ENCODE measurements at places on chromosomes 12 and 14. TPM values are rescaled to one million over a fixed set of nuclear protein-coding genes. Genes with fewer than 3 reads are reported as not detected.

SMAGP gene
- total RNA-seq, result 0.73 TPM

RNF212B gene
- total RNA-seq, result not detected

TSPAN19 gene
- total RNA-seq, result not detected

DNA sequence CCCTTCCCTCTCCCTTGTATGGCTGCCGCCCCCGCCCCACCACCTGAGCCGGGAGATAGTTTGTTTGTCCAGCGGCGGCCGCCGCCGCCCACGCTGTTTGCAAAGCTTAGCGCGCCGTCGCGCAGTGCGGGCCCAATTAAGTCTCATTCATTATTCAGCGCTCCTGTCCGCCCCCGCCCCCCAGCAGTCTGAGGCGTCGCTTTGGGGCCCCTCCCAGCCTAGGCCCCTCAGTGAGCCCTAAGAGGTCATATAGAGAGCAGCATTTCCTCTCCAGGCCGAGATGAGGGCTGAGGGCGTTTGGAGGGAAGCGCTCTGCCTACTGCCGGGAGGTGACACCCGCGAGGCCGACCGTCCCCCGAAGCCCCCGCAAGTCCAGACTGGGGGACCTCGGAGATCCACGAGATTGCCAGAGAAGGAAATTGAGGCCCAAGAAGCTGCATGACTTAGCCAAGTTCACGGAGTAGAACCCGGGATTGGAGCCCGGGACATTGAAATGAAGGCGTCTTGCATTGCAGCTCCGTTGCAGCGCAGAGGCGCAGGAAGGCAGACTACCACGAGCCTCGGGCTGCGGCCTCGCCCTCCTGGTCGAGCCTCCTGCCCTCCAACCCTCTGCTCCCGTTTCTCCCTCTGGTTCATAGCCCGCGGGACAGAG is at the start of gene DNAJC22:
Gene DNAJC22 (plus strand): TSS at position 230 of the 652 bp plus-strand sequence. CDS start 1,985 bp downstream, outside the sequence.
- H3K4me1 ChIP-seq, result peaks cover 37% of the 10 kb centered on the region
- no peaks in the 10 kb centered on the region for H3K36me3 ChIP-seq
- H3K27ac ChIP-seq, result no peak within 1 kb of the TSS
- peaks cover 55% of the 10 kb centered on the region for H3K27me3 ChIP-seq

DNA sequence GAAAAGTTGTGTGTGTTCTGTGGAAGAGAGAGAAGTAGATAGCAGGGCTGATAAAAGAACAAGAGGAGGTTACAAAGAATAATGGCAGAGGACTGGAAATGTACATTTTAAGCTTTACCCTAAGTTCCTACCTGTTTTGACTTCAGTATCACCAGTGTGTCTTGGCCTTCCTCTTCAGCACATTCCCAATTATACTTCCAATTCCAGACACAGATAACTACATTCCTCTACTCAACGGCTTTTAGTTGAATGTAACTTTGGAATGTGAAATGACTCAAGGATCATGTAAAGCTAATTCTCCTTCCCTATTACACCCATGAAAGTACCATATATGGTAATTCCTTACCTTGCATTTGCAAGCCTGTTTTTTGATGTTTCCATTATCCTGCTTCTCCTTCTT is 5.0 kb downstream of the MGST1 start:
- no peak overlapping the region for H3K4me3 ChIP-seq
- no peaks in the 10 kb centered on the region for H3K36me3 ChIP-seq
- no peaks in the 10 kb centered on the region for H3K4me1 ChIP-seq
- DNase-seq, result no peak
- peaks cover 2% of the 10 kb centered on the region for H3K27me3 ChIP-seq
- H3K27ac ChIP-seq, result no peak overlapping the region

GRCh38 chr14:43792980-43793379 is 714.1 kb downstream of the FSCB start:
- H3K27me3 ChIP-seq, result no peaks in the 10 kb centered on the region
- H3K4me3 ChIP-seq, result no peak overlapping the region
- no peaks in the 10 kb centered on the region for H3K36me3 ChIP-seq
- no peak for DNase-seq
- no peak overlapping the region for H3K27ac ChIP-seq

DNA sequence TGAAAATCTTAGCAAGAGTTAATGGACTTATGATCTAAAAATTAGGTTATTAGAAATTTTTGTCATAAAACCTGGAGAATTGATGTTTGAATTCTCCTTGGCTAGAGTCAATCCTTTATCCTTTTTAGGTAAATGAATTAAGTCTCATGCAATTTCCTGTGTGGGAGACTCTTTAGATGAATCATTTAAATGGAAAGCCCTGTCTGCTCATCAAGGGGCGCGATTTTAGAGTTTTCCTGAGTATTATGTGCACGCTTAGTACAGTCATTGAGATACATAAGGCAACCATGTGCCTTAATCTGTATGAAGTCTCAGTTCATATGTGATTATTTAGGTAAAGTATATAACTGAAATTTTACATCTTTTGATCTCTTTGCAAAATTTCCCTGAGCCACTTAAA is 974.7 kb downstream of the NRXN3 start:
- DNase-seq, result no peak
- H3K4me1 ChIP-seq, result no peaks in the 10 kb centered on the region
- no peak overlapping the region for H3K27ac ChIP-seq

GRCh38 chr12:42284157-42284556 is 41.7 kb downstream of the ZCRB1 start:
- peaks cover 2% of the 10 kb centered on the region for H3K4me1 ChIP-seq
- peaks cover 4% of the 10 kb centered on the region for H3K27me3 ChIP-seq
- DNase-seq, result no peak
- no peaks in the 10 kb centered on the region for H3K36me3 ChIP-seq
- no peak overlapping the region for H3K27ac ChIP-seq
- no peak overlapping the region for H3K4me3 ChIP-seq

DNA sequence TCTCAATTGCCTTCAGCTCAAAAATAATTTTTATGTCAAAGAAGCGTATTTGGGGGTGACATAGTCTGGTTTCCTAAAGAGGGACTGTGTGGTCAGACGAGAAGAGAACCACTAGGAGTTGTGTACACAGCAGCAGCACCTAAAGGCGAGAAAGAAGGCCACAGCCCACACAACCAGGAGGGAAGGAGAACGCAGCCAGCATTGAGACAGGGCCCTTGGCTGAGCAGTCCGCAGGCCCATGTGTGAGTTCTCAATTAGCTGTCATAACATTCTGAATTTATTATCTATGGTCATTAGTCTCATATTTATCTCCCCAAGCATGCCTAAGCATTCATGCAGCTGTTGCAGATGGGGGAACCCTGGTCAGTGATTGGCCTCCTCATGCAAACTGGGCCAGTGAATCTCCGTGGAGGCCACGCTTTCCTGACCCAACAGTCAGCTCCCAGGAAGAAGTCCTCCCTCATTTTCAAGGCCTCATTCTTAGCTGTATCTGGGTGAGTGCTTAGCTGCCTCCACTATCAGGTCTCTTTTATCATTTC is 81.2 kb upstream of the ATF7IP start:
- H3K27ac ChIP-seq, result no peak overlapping the region
- DNase-seq, result no peak
- no peaks in the 10 kb centered on the region for H3K27me3 ChIP-seq
- H3K36me3 ChIP-seq, result peaks cover 4% of the 10 kb centered on the region
- H3K4me3 ChIP-seq, result no peak overlapping the region

DNA sequence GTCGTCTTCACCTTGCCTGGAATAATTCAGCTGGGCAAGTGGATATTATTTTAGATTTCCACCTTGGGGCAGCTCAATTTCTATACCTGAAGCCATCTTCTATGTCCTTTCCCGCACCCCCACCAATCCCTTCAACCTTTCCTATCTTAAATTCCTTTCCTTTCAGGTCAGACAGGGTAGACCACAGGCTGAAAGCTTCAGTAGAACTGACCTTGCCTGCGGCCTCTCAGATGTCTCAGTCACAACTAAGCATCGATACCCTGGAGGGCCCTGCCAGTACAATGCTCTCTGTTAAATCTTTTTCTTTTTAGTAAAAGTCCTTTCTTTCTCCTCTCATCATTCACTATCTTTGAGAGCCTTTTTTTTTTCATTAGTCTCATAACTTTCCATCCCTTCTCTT is 38.9 kb downstream of the SLC2A14 start:
- no peaks in the 10 kb centered on the region for H3K36me3 ChIP-seq
- DNase-seq, result no peak
- no peak overlapping the region for H3K4me3 ChIP-seq
- no peaks in the 10 kb centered on the region for H3K27me3 ChIP-seq
- no peak overlapping the region for H3K27ac ChIP-seq

DNA sequence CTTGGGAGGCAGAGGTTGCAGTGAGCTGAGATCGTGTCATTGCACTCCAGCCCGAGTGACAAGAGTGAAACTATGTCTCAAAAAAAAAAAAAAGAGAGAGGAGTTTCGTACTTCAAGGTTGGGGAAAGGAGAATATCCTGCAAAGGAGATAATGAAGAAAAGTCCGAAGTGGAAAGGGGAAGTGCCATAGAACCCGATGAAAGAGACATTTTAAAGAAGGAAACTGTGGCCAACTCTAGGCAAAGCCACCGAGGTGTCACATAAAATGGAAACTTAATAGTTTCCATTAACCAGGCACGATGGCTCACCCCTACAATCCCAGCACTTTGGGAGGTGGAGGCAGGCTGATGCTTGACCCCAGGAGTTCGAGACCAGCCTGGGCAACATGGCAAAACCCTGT is 15.0 kb upstream of the LTBP2 start:
- no peak overlapping the region for H3K27ac ChIP-seq
- no peak overlapping the region for H3K4me3 ChIP-seq
- DNase-seq, result no peak
- no peaks in the 10 kb centered on the region for H3K36me3 ChIP-seq
- H3K4me1 ChIP-seq, result no peaks in the 10 kb centered on the region
- no peaks in the 10 kb centered on the region for H3K27me3 ChIP-seq

AHNAK2 gene
- 0.02 TPM for total RNA-seq

IL31 gene
- total RNA-seq, result 4.0 TPM

DNA sequence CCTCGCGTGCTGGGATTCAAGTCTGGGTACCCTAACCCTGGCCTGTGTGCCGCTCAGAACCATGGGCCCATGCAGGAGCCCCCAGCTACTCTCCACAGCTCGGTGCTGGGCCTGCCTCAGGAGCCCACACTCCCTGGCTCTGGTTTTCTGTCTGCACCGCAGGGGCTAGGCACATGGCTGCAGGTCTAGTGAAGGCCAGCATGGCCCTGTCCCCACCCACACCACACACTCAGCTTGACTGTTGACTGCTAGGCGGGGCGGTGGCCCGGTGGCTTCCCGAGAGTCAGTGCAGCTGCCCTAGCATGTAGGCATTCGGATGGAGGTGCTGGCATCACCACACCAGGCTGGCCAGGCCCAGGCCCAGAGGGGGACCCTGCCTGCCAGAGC is 7.9 kb downstream of the INF2 start:
- H3K36me3 ChIP-seq, result peaks cover 11% of the 10 kb centered on the region
- no peak overlapping the region for H3K27ac ChIP-seq
- DNase-seq, result no peak
- no peaks in the 10 kb centered on the region for H3K27me3 ChIP-seq
- H3K4me3 ChIP-seq, result no peak overlapping the region
- peaks cover 25% of the 10 kb centered on the region for H3K4me1 ChIP-seq

STRAP gene
- 140 TPM for total RNA-seq

DNA sequence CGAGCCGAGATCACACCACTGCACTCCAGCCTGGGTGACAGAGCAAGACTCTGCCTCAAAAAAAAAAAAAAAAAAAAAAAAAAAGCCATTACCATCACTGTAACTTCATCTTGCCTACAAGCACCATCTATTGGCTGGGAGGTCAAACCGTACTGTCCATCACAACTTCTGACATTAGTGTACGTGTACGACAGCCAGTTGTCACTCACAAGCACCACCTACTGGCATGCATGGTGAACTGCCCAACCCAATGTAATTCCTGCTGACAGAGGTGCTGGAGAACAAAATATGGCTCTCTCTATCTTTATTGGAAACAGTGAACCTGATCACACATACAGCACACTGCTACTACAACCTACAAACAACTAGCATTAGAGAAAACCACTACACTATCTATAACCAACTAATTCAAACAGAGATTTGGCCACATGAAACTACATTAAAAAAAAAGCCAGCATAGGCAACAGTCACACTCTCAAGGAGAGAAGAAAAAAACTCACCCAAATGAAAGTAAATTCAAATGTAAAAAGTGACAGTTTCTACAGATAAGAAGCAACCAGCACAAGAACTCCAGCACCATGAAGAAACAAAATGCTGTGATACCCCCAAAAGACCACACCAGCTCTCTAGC is 82.3 kb downstream of the PUS7L start:
- DNase-seq, result no peak
- H3K4me1 ChIP-seq, result no peaks in the 10 kb centered on the region
- H3K27me3 ChIP-seq, result peaks cover 19% of the 10 kb centered on the region
- no peaks in the 10 kb centered on the region for H3K36me3 ChIP-seq
- no peak overlapping the region for H3K4me3 ChIP-seq

DNA sequence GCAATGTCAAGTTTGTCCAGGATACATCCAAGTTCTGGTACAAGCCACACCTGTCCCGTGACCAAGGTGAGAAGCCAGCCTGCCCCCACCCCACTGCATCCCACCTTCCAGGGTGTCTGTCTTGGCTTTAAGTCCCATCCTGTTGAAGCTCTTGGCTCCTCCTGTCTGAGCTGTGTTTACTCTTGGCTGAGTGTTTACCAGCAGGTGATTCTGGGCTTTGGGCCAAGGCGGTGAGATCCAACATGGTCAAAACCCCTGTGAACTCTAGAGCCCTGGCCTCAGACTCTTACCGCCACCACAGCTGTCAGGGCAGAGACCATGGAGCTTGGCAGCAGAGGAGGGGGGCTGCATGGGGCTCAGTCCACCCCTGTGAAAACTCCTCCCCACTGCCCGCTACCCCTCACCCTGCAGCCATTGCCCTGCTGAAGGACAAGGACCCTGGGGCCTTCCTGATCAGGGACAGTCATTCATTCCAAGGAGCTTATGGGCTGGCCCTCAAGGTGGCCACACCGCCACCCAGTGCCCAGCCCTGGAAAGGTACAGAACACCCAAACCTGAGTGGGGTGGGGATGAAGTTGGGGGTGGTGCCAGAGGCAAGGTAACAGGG is 11.6 kb downstream of the TNS2 start:
- H3K4me3 ChIP-seq, result no peak overlapping the region
- peaks cover 9% of the 10 kb centered on the region for H3K36me3 ChIP-seq
- peak overlapping the region; percentile 49 for H3K27ac ChIP-seq

GRCh38 chr14:106069804-106070625 is 543.6 kb downstream of the TMEM121 start:
- H3K36me3 ChIP-seq, result no peaks in the 10 kb centered on the region
- H3K27me3 ChIP-seq, result peaks cover 46% of the 10 kb centered on the region
- peak overlapping the region; percentile 70 for H3K27ac ChIP-seq
- peak; percentile 28 for DNase-seq

DNA sequence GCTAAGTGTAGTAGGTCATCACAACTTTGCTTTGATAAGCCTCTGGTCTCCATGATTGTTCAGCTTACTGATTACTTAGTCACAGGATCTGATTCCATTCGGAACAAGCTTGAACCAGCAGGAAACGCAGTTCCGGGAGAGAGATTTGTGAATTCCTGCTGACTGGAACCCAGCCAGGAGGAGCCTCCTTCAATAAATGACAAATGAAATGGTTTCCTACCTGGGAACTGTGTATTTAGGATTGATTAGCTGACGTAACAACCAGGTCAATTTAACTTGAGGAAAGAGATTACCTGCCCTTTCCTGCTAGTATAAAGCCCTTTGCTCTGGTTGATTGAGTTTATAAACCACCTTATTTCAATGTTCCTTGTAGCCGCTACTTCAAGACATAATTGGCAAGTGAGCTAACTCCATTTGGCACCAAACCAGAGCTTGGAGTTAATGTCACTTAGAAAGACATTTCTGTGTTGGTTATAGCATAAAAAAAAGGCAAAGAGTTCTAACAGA is 35.1 kb upstream of the KCNH3 start:
- H3K27ac ChIP-seq, result no peak overlapping the region
- no peak overlapping the region for H3K4me3 ChIP-seq
- H3K27me3 ChIP-seq, result no peaks in the 10 kb centered on the region
- H3K36me3 ChIP-seq, result no peaks in the 10 kb centered on the region
- H3K4me1 ChIP-seq, result peaks cover 1% of the 10 kb centered on the region

RPS6KL1 gene
- total RNA-seq, result 4.2 TPM

GRCh38 chr14:91401751-91402150 is 15.9 kb downstream of the CCDC88C start:
- no peak for DNase-seq
- H3K27me3 ChIP-seq, result no peaks in the 10 kb centered on the region
- peaks cover 87% of the 10 kb centered on the region for H3K4me1 ChIP-seq
- peaks cover 15% of the 10 kb centered on the region for H3K36me3 ChIP-seq
- H3K4me3 ChIP-seq, result no peak overlapping the region
- peak overlapping the region; percentile 89 for H3K27ac ChIP-seq
